ENCODE measurements at places on chromosomes 4 and X. TPM values are rescaled to one million over a fixed set of nuclear protein-coding genes. Genes with fewer than 3 reads are reported as not detected.

DNA sequence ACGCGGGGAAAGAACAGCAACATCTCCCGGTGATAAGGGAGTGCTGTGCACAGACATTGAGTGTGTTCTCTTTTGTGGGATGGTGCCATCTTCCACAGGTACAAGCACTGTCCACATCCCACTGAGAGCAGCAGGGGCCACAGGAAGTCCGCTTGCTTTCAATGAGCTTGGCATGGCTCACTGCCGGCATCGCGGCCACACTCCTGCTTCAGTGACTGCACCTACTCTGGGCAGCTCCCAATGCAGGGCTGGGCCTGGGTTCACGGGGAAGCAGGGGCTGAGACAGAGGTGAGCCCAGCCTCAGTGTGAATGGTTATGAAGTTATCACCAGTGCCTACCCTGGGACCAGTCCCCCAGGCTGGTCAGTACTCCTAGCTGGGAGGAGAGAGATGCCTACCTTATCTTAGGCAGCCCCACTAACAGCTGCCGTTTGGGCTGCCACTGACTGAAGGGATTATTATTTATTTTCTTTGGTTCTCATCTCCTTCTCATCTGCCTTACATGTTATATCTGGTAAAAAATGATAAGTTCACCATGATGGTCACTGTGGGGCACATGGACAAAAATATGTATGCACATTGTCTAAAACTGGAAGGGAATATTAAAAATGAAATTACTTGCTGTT is 99.2 kb downstream of the MGST2 start:
- H3K4me1 ChIP-seq = no peaks in the 10 kb centered on the region
- no peaks in the 10 kb centered on the region for H3K36me3 ChIP-seq
- DNase-seq = no peak
- no peaks in the 10 kb centered on the region for H3K27me3 ChIP-seq
- peak overlapping the region; percentile 85 for H3K27ac ChIP-seq

- no peak for DNase-seq
- H3K27ac ChIP-seq = no peak overlapping the region
- H3K4me3 ChIP-seq = no peak overlapping the region
- no peaks in the 10 kb centered on the region for H3K4me1 ChIP-seq
- no peaks in the 10 kb centered on the region for H3K36me3 ChIP-seq
Measured at GRCh38 chrX:12223650-12224049, 85.4 kb downstream of the FRMPD4 start.

GRCh38 chr4:26298198-26298947 is 22.4 kb upstream of the RBPJ start:
- no peaks in the 10 kb centered on the region for H3K27me3 ChIP-seq

The EPGN gene
- total RNA-seq = 0.61 TPM
